ENCODE measurements at places on chromosomes 2 and 18.
A peak's percentile ranks its signal among the peaks of the same experiment; 100 is the strongest.

- no peak for DNase-seq
These were observed 2.5 kb downstream of the SESTD1 start for GRCh38 chr2:179262077-179262660.

- peak; percentile 12 for DNase-seq
These were observed 13.9 kb downstream of the ARPC2 start for GRCh38 chr2:218230882-218231281.

DNA sequence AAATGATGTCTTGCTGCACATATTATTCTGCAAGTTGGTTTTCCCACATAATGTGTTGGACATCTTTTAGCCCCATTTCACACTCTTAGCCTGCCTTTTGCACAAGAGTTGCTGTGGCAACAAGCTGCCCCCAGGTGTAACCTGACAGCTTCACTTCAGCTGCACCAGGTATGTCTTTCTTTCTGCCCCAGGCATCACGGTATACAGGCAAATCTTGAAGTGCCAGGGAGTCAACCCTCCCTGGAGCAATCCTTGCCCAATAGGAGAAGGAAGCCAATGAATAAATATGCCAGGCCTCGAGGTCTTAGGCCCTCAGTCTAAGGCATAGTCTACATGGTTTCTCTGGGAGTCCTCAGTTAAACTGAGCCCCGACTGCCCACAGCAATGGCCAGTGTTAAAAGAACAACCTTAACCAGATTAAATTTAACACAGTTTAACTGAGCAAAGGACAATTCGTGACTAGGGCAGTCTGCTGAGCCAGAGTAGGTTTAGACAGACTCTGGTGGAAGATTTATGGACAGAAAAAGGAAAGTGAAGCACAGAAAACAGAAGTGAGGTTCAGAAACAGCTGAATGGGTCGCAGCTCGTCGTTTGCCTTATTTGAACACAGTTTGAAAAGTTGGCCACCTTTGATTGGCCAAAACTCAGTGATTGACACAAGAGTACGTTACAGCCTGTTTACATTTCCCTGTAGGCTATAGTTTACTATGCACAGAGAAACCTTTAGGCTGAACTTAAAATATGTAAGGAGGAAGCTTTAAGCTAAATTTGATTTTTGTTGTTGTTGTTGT lies 32.0 kb upstream of the C1QL2 start:
- DNase-seq = no peak

GRCh38 chr2:162967811-162968210 lies 129.2 kb upstream of the KCNH7 start:
- DNase-seq = no peak

DNA sequence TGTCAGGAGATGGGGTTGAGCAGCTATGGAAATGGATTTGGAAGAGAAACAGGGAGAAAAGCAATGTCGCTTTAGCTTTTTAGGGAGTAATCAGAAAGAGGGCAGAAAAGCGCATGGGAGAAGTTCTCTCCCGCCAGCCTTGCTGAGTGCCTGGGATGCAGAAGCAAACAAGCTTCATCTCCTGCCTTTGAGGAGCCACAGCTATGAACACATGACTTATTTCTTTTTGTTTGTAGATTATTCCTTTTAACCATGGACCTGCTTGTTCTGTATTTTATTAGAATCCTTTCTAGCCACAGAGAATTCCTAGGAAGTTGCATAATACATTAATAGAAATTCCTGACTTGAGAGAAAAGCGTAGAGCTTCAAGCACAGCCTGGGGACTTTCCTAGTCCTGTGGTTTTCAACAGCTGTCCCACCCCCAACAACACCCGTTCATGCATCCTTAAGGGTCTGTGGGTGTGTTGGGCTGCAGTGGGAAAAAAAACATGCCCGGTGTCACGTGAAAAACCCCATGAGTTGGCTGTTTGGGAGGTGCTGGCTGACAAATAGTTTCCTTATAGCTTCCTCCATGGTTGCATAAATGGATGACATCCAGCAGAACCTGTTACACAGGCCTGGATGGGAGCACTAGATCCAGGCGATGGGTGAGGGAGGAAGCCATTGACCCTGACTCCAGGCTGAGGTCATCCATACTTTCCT lies 14.9 kb downstream of the SLC9A4 start:
- peak; percentile 61 for DNase-seq

Data from SJSA1 (cell line).